ENCODE measurements at places on chromosomes 7 and 10. TPM values are rescaled to one million over a fixed set of nuclear protein-coding genes. Genes with fewer than 3 reads are reported as not detected.

DNA sequence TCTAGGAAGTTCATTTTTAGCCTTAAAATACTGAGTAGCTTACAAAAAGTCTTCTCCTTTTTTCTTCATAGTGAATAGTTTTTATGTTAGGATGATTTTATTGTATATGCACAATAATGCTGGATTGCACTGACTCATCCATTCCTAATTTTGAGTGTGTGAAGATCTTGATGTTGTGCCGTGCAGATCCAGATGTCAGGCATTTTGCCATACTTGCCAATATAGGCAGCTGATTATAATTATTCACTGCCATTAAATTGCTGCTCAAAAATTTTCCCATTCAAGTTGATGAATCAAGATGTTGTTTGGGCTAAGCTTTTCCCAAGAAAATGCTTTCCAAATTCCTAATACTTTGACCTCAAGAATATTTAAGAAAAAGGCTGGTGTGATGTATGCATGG is 218.3 kb downstream of the AHR start:
- no peak for DNase-seq

Gene RBM28
- total RNA-seq: 32.9 TPM

DNA sequence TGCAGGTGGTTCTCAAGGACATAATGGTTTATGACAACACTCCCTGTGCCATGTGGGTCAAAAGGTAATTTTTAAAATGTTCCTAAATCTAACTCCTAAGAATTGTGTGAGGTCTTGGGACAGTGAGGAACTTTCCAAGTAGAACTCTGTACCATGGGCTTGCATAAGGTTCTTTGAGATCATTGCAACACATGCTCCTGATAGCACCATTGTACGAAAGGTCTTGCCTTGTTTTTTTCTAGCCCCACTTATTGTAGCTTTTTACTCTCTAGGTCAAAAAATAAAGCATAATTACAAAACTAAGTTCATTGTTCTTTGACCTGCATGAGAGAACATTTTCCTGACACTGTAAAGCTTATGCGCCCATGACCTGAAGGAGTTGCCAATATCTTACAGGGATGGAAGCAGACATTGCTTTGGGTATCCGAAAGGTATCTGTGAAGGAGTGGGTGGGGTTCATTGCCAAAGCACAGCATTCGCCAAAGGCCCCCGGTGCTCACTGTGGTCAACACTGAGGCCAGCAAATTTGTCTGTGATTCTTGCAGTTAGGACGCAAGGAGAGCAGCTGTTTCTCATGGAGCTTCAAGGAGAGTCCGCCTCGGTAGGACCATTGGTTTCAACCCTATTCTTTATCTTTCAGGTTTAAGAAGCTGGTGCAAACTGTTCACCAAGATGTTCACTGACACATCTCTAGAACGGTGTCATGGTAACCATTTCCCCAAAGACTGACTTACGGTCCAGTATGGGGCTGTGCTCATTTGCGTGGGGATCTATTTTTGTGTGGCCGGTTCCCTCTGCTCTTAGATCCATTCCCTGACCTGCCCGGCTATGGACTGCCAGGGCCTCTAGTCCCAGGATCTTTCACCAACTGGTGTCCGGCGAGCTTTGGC is 7.6 kb upstream of the PRKAG2 start:
- DNase-seq: no peak

DNA sequence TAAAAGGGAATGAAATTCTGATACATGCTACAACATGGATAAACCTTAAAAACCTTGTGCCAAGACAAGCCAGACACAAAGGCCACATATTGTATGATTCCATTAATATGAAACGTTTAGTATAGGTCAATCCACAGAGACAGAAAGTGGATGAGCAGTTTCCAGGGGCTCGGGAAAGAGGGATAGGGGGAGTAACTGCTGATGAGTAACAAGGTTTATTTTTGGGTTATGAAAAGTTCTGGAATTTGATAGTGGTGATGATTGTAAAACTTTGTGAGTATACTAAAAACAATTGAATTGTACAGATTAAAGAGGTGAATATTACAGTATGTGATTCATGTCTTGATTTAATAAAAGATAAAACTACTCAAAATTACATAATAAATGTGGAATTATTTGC is 19.1 kb upstream of the SLC13A1 start:
- no peak for DNase-seq

DNA sequence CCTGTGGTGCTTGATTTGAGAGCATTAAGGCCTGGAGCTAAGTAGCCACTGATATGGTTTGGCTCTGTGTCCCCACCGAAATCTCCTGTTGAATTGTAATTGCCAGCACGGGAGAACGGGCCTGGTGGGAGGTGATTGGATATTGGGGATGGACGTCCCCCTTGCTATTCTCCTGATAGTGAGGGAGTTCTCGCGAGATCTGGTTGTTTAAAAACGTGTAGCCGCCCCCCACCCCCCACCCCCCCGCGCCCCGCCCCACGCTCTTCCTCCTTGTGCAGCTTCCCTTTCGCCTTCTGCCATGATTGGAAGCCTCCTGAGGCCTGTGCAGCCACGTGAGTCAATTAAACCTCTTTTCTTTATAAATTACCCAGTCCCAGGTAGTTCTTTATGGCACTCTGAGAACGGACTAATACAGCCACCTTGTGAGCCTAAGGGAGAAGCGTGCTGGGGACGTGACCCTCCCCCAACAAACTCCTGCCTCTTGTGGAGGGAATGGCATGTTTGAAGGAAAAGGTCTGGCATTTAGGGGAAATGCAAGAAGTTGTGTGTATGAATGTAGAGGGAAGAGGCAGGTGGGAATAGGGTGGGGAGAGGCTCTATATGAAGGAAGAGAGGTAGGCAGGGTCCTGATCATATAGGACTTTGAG is 118.0 kb upstream of the KMT2C start:
- no peak for DNase-seq

Gene ASB15
- 53.7 TPM for total RNA-seq

Gene NCF1
- 0.79 TPM for total RNA-seq

DNA sequence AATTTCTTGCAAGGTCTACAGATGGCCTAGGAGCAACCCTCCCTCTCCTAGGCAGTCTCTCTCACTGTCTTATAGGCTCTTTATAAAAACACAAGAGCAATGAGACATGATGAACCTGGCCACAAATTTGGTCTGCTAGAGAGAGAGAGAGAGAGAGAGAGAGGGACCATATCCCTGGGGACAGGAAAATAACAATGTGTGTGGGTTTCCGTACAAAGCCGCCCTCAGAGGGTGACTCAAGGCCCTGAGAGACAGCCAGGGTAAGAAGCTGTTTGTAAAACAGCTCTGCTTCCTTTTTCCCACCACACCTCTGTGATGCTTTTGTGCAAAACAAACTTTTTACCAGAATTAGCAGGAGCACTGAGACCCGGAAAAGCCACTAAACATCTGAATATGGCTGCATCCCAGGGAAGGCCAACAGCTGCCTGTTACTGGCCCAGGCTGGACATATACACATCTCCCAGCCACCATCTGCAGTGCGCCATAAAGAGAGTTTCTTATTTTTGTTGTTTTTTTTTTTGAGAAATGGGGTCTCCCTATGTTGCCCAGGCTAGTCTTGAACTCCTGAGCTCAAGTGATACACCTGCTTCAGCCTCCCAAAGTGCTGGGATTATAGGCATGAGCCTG is 18.4 kb downstream of the GIMAP5 start:
- DNase-seq: no peak

GRCh38 chr7:50507898-50508470 is 57.2 kb downstream of the DDC start:
- DNase-seq: no peak
